ENCODE measurements at places on chromosomes 2 and 18.

DNA sequence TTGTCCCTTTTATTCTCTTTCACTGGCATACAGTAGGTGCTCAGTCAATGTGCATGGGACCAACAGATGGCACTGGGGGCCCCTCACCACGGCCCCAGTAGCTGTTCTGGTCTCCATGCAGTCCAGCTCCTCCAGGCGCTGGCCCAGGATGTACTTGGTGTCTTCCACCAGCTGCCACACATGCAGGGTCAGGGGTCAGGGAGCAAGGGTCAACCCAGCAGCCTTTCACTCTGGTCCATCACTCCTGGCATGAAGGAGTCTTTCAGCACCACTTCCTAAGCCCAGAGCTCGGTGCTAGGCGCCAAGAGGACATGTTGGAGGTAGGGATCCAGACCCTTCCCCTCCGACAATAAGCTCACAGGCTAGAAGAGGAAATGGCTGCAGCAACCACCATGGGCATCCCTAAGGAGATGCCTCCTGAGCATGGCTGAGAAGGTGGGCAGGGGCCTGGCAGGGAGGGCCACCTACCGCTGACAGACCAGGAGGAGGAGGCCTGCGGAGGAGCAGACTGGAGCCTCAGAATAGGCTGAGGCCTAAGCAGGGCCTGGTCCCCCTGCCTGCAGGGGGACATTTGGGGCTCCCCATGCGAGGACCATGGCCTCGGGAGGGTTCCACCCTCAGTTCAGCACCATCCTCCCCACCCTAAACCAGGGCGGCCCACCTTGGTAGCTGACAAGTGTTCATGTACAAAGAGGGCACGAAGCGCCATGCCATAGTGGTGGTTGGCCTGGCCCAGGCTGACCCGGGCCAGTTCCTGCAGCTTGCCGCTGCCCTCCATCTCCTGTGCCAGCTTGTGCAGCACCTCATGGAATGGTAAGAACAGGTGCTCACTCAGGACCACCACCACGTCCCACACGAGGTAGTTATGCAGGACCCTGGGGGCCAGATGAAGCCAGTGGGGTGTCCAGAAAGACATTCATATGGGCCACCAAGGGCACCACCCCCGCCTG is 10.2 kb downstream of the ALPG start:
- DNase-seq, result no peak

DNA sequence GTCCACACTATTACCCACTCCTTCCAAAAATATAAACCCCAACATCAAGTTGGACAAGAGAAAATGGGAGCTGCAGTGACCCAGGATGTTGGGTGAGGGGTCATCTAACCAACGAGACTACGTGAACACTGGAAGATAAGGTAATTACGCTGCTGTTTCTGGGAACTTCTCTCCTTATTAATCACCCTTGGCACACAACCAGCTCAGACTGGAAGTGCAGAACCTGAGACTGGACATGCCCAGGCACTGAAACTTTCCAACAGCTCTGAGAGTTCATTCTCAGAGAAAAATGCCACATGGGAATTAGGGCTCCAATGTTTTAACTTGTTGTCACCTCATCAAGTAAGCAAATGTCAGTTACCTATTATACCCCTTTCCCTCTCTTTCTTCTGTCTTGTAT is 135.3 kb downstream of the CCDC148 start:
- DNase-seq, result no peak

- DNase-seq, result no peak
Observed at GRCh38 chr2:239609607-239610310, 208.9 kb upstream of the HDAC4 start.

DNA sequence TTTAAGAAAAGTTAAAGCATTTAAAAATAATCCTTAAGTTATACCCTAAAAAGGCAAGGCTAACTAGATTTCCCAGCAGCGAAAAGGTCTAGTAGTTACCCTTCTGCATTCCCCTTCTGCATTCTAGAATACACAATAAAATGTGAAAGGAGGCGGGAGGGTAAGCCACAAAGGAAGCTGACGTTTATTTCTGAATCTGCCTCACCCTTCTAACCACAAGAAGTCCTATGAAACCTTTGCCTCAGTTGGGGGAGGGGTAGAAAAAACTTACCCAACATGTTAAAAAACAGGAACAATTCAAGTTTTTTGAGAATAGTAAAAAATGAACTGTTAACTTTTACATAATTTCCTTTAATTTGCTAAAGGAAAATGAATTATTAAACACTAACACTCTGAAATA is 11.3 kb downstream of the STK17B start:
- no peak for DNase-seq

GRCh38 chr2:118779362-118779761 is 68.1 kb downstream of the EN1 start:
- DNase-seq, result no peak

- DNase-seq, result no peak
Observed at GRCh38 chr2:71787476-71788185, 334.3 kb downstream of the DYSF start.

DNA sequence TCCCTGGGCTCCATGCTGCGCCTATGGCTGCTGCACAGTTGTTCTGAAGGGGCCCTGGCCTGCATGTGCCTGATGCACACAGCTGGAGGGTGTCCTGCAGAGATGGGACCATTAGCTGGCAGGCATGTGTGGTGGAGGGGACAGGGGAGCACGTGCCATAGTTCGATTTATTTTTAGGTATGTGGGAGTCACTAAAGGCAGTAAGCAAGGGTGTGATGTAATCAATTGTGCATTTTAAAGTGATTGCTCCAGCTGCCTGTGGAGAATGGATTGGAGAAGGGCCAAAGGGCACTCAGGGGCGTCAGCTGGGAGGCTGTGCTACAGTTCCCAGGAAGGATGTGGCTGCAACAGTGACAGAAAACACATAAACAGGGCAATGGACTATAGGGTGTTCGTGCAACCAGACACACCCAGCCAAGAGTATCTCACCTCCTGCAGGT is 205.1 kb downstream of the ARL4C start:
- DNase-seq, result peak; percentile 67
